Hepatic stellate cell (primary cell): ENCODE measurements at places on chromosomes 12 and 14.

DNA sequence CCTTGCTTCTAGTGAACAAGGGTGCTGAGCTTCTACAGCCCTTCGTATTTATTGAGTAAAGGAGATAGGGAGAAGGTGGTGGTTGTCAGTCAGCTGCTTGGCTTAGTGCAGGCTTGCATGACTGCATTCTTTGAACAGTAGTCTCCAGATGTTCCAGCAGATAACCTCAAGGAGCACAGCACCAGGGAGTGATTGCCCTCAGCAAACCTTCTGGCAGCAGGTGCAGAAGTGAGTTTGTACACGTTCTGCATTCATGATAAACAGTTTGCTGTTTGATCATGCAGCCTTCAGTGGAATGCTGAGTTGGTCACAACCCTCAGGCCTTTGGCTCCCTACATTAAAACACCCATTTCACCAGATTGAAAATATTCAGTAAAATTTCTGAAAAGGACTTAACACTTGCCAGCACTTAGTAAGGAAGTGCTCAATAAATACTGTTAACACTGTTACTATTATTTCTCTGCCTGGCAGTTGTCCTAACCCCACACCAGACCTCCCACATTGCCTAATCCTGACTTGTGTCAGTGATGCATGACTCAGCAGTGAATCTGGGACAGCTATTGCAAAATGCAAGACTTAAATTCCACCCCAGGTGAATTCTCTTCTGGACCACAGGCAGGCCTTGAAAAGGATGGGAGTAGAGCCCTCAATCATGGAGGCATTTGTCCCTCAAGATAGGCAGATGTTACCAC, 18.9 kb upstream of the CARMIL3 start:
- peak; percentile 11 for DNase-seq

GRCh38 chr14:26276757-26277156, 321.1 kb downstream of the NOVA1 start:
- no peak for DNase-seq

DNA sequence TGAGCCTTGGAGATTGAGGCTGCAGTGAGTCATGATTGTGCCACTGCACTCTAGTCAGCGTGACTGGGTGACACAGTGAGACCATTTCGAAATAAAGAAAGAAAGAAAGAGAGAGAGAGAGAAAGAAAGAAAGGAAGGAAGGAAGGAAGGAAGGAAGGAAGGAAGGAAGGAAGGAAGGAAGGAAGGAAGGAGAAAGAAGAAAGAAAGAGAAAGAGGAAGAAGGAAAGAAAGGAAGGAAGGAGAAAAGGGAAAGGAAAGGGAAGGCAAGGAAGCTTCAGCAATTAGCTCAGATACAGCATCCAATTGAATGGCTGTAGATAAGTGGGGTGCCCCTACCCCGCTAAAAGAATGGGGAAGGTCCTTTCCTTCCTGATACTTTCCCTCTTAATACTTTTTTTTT, 9.5 kb upstream of the NAA30 start:
- DNase-seq: no peak

GRCh38 chr14:50263321-50263720, 31.9 kb upstream of the SOS2 start:
- DNase-seq: no peak

DNA sequence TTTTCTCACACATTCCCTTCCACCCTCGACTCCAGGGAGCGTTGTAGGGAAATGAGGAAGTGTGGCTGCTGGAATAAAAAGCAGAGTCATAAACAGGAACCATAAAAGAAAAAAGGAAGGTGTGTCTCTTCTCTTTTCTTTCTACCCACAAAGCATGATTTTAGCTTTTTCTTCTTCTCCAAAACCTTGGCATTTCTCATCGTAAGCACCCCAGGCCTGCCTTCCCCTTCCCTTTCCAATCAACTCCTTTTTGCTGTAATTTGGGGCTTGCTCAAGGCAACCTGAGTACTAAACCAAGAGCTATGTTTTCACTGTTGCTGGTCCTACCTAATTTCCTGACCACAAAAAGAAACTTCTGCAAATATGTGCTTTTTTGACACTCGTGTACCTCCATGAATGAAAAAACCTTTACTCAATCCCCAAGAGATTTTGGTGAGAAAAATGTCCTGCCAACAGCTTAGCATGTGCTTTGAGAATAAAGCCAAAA, 9.2 kb downstream of the PLBD1 start:
- no peak for DNase-seq

GRCh38 chr14:70785556-70785955, 23.8 kb downstream of the MAP3K9 start:
- DNase-seq: no peak

- peak; percentile 26 for DNase-seq
These were observed 63.1 kb downstream of the C12orf75 start for GRCh38 chr12:105393587-105393986.

GRCh38 chr14:90061685-90062126, at the start of gene KCNK13:
Gene KCNK13, plus strand, starts transcription at chr14:90061994. Its CDS starts 212 bp downstream, at chr14:90062206.
- peak; percentile 19 for DNase-seq

DNA sequence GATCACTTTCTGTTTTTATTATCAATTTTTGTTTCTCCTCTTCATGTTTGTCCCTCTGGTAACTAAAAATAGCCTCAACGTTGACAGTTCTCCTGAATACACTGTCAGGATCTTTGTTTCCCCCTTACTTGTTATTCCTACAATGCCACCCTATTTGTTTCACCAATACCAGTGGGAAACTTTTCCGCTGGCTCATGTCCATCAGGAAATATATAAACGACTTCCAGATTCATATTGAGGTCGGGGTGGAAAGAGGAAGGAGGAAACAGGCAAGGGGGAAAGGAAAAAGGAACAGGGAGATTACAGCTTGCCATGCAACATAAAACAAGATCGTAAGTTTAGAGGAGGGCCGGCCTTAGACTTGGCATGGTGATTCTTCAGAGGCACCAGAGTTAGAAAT, 61.7 kb downstream of the BTBD7 start:
- no peak for DNase-seq

DNA sequence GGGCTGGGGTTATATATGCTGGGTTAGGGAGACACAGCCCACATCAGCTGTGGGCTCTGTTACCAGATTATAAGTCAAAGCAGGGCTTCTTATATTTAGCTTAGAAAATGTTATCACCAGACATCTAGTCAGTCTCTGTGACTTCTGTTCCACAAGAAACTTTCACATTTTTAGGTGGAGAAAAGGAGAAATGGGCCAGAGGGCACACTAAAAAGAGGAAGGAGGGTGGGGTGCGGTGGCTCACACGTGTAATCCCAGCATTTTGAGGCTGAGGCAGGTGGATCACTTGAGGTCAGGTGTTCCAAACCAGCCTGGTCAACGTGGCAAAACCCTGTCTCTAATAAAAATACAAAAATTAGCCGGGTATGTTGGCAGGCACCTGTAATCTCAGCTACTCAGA, 28.0 kb upstream of the SLC38A1 start:
- DNase-seq: no peak

- peak; percentile 58 for DNase-seq
These were observed 86.6 kb downstream of the KDM2B start for GRCh38 chr12:121494093-121494787.

GRCh38 chr12:52753283-52753682, 23.9 kb downstream of the KRT76 start:
- DNase-seq: no peak

DNA sequence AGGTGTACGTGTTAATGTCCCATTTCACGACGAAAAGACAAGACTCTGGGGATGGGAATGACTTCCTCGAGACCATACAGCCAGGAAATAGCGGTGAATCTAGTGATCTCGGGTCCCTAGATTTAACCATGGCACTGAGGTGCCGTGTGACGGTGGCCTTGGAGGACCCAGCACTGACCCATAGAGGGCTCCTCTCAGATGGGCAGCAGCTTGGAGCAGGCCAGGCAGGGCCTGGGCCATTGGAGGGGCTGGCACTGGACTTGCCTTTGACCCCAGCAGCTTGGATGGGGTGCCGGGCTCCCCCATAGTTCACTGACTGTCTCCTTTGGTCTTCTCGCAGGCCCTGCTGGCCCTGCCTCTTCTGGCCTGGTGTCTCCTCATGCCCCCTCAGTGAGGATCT, 5.4 kb downstream of the TCL1B start:
- DNase-seq: no peak

DNA sequence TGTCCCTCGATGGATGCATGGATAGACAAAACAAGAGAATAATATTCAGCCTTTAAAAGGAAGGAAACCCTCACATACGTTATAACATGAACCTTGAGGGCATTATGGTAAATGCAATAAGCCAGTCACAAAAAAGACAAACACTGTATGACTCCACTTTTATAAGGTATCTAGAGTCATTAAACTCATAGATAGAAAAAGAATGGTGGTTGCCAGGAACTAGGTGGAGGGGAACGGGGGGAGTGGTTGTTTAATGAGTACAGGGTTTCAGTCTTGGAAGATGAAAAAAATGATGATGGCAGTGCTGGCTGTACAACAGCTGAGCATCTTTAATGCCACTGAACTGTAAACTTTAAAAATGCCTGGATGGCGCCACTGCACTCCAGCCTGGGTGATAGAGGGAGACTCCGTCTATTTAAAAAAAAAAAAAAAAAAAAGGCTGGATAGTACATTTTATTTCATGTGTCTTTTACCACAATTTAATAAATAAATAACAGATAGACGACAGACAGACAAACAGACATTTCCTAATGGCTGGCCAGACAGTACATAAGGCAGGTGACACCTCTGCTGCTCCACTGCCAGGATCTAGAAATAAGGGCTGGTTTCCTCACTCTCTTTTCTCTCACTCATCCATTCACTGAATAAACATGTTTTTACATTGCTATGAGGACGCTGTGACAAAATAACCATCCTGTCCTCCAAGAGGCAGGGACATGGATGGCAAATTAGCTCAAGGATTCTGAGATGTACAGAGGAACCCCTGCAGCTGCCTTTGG, 118.8 kb downstream of the FOXN3 start:
- no peak for DNase-seq

DNA sequence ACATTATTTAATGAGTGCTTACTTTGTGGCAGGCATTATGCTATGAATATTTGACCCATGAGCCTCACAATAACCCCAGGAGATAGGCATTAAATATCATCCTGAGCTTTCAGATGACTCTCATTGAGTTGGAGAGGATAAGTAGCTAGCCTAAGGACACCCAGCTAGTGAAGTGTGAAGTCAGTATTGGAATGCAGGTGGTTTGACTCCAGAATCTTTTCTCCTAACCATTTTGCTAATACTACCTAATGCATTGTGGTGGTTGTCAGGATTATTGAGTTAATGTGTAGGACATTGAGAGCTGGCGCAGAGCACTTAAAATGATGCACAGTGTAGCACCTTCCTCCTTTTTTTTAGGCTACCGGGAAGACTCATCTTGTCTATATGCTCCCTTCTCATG, 3.8 kb upstream of the CDKL1 start:
- DNase-seq: no peak

DNA sequence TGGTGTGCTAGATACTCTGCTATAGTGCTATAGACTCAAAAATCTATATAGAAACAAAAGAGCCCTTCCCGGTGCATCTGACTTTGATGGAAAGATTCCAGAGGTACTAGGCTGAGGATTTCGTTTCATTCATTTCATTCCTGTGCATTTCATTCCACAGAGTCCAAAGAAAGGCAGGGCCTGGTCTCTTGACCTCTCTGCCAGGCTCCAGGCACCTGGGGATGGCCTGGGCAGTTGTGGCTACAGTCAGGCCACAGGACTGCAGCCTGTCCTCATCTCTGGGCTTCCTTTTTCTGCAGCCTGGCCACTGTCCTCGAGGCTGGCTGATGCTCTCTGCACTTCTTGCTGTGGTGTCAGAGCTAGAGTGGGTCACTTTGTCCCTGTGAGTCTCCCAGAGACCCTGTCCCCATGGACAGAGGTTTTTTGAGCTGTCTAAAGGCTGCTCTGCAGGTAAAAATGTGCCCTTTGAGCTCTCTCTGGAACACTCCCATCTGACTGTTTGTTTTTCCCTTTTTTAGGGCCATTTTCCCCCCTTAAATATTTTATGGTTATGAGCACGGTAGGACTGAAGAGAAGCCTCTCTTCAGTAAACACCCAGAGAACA, 3.2 kb upstream of the VDR start:
- no peak for DNase-seq

DNA sequence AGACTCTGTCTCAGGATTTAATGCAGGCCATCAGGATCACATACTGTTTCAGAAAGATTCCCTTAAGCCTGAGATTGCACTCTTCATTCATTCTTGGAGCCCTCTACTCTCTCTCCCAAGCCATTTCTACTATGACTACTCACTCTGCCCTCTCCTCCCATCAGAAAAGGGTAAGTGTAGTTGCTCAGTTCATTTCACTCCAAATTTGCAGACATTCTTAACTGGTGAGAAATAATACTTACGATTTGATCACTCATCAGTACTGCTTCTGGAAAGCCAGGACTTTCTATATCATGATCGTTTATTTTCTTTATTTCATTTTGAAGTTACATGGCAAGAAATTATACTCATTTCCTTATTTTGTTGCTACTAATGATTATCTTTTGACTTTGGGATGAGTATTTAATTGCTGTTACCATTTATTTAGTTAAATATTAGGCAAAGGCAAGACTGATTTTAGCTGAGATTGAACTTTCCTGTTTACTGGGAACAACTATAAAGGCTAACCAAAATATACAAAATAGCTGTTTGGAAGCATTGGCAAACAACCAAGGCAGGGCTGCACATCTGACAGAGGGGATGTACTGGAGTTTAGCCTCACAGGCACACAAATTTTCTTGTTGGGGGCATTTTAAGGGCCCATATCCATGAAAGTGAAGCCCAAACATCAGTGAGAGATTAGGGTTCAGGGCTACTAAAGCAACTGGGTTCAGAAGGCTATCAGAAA, 4.1 kb upstream of the RERG start:
- DNase-seq: no peak

DNA sequence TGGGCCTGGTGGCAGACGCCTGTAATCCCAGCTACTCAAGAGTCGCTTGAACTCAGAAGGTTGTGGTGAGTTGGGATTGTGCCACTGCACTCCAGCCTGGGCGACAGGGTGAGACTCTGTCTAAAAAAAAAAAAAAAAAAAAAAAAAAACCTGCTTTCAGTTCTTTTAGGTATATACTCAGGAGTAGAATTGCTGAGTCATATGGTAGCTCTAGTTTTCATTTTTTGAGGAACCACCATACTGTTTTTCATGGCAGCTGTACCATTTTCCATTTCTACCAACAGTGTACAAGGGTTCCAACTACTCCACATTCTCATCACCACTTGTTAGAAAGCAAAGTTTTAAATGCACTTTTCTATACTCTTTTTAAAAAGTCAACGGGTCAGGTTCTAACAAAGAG, 119.8 kb downstream of the DPF3 start:
- no peak for DNase-seq

DNA sequence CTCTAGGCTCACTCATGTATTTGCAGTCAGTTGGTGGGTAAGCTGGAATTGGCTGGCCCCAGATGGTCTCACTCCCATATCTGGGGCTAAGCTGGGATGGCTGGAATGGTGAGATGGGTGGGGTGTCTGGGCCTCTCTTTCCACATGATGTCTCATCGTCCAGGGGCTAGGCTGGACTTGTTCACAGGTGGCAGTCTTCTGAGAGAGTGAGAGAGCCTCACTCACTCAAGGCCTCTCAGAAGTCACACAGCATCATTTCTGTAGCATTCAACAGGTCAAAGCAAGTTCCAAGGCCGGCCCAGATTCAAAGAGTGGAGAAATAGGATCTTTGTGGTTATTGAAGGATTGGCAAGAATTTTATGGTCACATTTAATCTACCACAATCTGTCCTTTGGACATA, 102.7 kb downstream of the UNC79 start:
- no peak for DNase-seq
